ENCODE measurements at places on chromosomes 4 and X. TPM values are rescaled to one million over a fixed set of nuclear protein-coding genes. Genes with fewer than 3 reads are reported as not detected.

The INTS6L gene
- 1.9 TPM for total RNA-seq

DNA sequence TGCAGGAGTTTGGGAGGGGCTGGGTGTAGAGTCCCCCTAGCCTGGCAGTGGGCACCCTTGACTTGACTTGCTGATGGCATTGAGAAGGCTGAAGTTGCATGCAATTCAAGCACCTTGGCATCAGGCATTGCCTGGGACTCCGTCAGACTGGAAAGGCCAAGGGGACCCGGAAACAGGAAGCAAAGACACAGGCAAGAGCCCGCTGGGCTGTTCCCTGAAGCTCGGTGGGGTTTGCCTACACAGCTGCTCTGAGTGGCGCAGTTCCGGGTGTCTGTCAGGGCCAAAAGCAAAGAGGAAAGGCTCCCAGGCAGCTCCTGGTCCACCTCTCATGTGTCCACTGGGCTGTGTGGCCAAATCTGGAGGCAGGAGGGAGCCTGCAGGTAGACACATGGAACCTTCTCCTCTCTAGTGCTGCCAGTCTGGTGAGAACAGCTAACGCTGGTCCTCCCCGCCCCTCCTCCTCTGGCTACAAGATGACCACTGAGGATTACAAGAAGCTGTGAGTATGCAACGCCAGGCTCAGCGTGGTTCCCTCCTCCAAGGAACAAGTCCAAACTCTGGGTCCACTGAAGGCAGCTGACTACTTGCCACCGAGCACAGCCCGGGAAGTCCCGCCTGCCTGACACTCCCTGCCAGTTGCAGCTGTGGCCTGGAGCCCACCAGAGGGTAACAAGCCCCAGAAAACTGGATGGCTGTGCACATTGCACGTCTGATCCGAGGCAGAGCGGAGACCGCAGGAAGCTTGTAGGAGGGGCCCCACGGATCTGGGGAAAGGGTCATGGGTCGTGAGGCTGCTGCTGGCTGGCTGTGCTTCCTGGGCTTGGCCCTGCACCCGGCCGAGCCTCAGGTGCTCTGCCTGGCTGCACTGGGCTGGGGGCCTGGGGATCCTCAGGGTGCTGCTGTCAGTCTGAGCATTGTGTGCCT, 20.1 kb downstream of the ZNF185 start:
- DNase-seq: no peak

DNA sequence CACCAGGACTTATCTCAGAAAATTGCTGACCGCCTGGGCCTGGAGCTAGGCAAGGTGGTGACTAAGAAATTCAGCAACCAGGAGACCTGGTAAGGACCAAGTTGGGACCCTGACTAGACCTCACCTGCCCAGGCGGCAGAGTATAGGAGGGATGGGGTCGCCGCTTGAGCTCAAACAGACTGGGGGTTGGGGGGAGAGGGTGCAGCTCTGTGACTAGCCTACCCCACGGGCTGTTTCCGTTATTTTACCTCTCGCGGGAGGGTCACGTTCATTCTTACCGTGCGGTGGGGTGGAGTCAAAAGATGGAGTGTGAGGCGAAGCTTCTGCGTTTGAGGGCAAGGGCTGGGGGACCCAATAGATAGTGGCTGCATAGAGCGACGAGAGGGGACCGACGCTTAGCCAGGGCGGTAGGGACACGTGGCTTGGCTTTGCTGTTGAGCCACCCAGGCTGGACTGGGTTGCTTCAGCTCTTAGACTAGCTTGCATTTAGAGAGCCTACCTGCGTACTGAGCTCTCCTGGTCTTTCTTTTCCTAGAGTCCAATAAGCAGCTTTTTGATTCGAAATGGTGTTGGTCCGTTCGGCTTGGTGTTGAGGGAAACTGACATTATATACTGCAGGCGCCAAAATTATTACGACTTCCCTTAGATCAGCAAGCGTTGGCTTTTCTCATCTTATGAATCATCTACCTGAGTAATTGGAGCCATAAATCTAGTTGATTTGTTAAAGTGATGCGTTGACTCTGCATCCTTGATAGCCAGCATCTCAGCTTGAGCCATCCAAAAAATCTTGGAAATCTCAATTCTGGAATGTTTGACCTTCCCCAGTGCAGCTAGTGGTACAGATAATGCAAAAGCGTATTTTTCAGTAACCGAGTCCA, 591 bp downstream of the PRPS1 start:
- peak; percentile 55 for DNase-seq

- DNase-seq: no peak
These were observed 14.3 kb upstream of the RAB28 start for GRCh38 chr4:13498469-13498868.

GRCh38 chrX:31969714-31970113, 897.9 kb upstream of the FTHL17 start:
- no peak for DNase-seq

- no peak for DNase-seq
These were observed 5.4 kb upstream of the BBS7 start for GRCh38 chr4:121875652-121876051.

Measured in GM23248 (cell line).